GM12892 (cell line): ENCODE measurements at places on chromosomes 3 and 15.

- no peak for DNase-seq
Measured at GRCh38 chr3:128173849-128174248, 20.6 kb downstream of the EEFSEC start.

GRCh38 chr3:172106989-172107388 is 67.6 kb downstream of the FNDC3B start:
- DNase-seq = no peak

- DNase-seq = no peak
Measured at GRCh38 chr3:98971169-98971681, 69.7 kb upstream of the DCBLD2 start.

DNA sequence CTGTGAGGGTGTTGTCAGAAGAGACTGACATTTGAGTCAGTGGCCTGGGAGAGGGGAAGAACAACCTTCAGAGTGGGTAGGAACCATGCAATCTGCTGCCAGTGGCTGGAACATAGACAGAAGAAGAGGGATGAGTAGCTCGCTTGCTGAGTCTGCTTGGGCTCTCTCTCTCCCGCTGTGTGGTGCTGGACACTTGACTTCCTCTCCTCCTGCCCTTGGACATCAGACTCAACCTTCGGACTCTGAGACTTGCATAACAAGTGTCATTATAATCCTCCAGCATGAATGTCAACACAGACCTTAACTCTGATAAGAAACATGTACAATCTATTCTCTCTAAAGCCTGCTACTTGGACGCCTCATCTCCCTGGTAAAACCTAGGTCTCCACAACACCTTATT is 5.9 kb upstream of the NMD3 start:
- DNase-seq = no peak

- no peak for DNase-seq
Measured at GRCh38 chr3:131371688-131372066, 9.9 kb upstream of the NUDT16 start.

- DNase-seq = no peak
Measured at GRCh38 chr3:115960799-115961198, 337.5 kb downstream of the GAP43 start.

- DNase-seq = no peak
Measured at GRCh38 chr3:190902292-190902691, 39.8 kb upstream of the GMNC start.

- no peak for DNase-seq
Measured at GRCh38 chr3:75001330-75001729, 386.9 kb upstream of the CNTN3 start.
